ENCODE measurements at places on chromosomes 5 and 9.
A peak's percentile ranks its signal among the peaks of the same experiment; 100 is the strongest.

DNA sequence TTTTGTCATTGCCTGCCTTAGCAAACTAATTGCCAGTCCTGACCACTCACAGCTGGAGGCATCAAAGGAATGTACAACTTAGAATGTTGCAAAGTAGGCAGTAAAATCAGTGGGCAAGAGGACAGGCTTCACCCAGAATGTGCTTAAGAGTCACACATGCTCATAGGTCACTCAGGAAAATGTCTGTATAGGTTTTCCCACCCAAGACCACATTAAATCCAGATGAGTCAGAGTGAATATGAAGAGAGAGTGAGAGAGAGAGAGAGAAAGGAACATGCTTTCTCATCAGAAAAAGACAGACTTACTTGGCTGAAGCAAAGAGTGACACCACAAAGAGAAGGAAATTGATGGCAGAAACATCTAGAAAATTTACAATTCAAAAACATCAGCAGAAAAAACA is 37.9 kb downstream of the PLEKHG4B start:
- no peaks in the 10 kb centered on the region for H3K36me3 ChIP-seq
- H3K27ac ChIP-seq: no peak overlapping the region
- no peak overlapping the region for H3K4me3 ChIP-seq
- DNase-seq: no peak
- peaks cover 1% of the 10 kb centered on the region for H3K27me3 ChIP-seq

DNA sequence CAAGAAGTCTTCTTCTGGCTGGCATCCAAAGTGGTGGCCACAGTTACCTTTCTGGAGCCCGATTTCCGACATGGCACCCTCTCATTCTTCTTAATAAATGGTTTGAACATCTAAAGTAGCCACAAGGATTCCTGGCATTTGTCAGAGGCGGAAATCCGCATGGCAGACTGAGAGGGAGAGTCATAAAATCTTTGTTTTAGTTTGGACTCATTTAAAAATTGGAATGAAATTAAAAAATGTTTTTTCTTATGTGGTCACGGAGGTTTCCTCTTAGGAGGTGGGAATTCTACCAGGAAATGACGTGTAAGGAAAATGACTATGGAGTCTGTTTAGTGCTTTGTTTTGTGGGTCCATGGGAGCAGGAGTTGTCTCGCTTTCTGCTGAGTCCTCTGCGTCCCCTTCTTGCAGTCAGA is 133.0 kb upstream of the PTCH1 start:
- no peaks in the 10 kb centered on the region for H3K4me1 ChIP-seq
- no peak for DNase-seq
- no peak overlapping the region for H3K27ac ChIP-seq
- peaks cover 6% of the 10 kb centered on the region for H3K27me3 ChIP-seq
- no peaks in the 10 kb centered on the region for H3K36me3 ChIP-seq

DNA sequence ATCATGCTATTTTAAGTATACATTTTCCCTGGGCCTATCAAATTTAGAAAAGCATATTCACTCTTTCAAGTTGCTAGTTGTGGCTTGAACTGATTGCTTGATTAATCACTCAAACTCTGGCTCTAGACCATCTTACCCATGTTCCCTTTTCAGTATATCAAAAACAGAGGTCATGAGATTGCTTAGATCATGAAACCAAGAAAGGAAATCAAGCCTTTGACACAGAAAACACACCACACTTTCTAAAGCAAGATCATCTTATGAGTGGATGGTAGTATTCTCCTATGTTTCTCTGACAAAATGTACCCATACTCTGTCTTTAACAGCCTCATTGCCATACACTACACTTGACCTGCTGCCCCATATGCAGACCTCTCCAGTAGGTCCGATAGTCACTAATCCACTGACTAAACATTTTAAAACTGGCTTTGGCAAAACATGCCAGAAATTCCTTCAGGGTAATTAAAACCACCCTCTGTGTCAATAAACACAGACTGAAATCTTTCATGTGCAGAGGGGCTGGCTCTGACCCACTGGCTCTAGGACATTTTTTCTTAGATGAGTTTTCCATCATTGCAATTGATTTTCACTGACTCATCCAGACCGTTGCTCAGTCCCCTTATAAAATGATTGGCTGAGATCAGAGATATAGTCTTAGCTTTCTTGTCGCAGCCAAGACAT is 18.2 kb downstream of the PPP2R2B start:
- no peaks in the 10 kb centered on the region for H3K4me1 ChIP-seq
- DNase-seq: no peak
- H3K27ac ChIP-seq: no peak overlapping the region
- H3K36me3 ChIP-seq: no peaks in the 10 kb centered on the region
- H3K27me3 ChIP-seq: peaks cover 4% of the 10 kb centered on the region

DNA sequence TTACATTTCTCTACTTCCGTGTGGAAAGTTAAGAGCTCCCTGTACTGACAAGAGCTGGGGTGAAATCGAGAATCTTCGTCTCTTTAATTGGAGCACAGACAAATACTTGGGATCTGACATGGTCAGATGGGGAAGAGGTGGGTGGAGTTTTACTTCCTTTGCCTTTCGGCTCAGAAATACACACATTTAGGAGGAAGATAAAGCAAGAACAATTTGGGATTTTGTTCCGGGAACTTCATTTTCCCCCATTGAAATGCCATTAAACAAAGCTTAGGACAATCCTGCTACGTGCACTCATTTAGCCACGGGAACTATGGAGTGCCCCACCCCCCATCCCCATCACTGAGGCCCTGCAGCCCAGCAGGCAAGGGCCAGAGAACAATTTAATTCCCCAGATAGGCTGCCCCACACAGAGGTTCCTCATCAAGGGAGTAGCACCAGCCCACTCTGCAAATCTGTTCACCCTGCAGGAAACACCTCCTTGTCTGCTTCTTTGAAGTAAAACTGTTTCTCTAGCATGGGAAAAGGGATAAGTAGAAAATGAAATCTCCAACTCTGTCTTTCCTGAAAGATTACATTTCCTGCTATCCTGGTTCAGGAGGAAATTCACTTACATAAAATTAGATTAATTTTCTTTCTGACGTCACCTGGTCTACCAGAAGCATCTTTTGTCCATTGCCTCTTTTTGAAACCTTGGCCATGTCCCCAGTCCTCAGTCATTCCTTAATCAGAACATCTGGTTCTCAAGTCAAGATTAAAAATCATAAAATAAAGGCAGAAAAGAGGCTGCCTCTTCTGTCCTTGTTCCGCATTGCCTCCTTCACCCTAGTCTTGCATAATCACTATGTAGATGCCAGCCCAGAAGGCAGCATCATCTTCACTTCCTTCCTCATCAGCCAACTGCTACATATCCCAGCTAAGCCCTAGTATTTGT is 206.4 kb downstream of the ENC1 start:
- H3K4me3 ChIP-seq: no peak overlapping the region
- DNase-seq: no peak
- H3K27me3 ChIP-seq: peaks cover 9% of the 10 kb centered on the region
- H3K36me3 ChIP-seq: no peaks in the 10 kb centered on the region
- H3K27ac ChIP-seq: no peak overlapping the region

GRCh38 chr9:127923046-127923445 is 6.2 kb upstream of the ST6GALNAC4 start:
- peaks cover 16% of the 10 kb centered on the region for H3K27me3 ChIP-seq
- H3K36me3 ChIP-seq: peaks cover 2% of the 10 kb centered on the region
- no peak overlapping the region for H3K27ac ChIP-seq
- no peak for DNase-seq
- no peak overlapping the region for H3K4me3 ChIP-seq

GRCh38 chr5:154345255-154345952 is 100.4 kb upstream of the SAP30L start:
- DNase-seq: no peak
- H3K4me1 ChIP-seq: peaks cover 8% of the 10 kb centered on the region
- H3K4me3 ChIP-seq: no peak overlapping the region
- peaks cover 21% of the 10 kb centered on the region for H3K36me3 ChIP-seq
- no peaks in the 10 kb centered on the region for H3K27me3 ChIP-seq

DNA sequence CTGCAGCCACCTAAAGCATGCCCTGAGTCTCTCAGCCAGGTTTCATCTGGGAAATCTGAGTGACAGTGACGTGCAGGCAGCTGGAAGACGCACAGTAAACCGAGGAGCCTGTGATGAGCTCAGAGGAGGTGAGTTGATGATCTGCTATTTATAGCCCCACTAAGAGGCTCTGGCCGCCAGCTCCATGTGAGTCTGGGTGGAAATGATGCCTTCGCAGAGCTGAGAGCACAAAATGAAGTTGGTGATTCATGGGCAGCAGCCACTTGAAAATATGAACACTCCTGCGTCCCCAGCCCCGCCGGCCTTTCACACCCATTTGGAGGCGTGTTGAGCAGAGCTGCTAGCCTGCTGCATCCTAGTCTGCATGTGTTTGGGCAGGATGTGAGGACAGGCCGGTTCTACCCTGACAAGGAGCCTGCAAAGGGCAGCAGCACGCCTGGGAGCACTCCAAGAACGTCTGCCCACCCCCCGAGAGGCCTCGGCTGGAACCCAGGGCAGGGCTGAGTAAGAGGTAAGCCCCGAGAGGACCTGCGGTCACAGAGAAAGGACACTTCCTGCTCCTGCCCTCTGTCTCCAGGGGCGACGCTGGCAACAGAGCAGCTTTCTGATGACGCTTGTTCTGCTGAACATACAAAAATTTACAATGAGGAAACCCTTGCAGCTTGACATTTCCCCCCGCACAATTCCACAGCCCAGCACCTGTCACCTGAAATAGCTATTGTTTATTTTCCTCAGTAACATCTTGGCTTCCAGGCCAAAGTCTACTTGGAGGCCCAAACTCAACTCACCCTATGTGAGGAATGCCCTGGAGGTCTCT is 25.1 kb upstream of the CDKN2AIPNL start:
- peak; percentile 51 for DNase-seq
- peaks cover 26% of the 10 kb centered on the region for H3K4me1 ChIP-seq
- H3K4me3 ChIP-seq: peak overlapping the region; percentile 10
- H3K27me3 ChIP-seq: peaks cover 2% of the 10 kb centered on the region

DNA sequence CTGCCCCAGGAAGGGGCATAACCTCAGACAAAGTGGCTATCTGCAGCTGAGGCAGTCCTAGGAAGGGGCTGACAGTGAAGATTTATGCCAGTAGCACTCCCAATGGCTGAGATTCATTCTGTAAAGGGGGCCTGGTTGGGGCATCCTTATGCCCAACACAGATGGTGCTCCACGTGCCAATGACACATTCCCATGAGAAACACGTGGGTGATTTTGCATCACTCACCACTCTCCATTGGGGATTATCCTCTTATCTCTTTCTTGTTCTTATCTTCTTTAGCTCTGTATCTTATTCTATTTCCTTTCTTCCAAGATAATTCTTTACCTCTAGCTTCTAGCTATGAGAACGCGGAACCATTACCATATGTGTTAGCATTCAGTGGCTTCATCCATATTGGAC is 194.0 kb upstream of the TUT7 start:
- H3K4me1 ChIP-seq: no peaks in the 10 kb centered on the region
- H3K4me3 ChIP-seq: no peak overlapping the region
- no peaks in the 10 kb centered on the region for H3K27me3 ChIP-seq
- H3K36me3 ChIP-seq: no peaks in the 10 kb centered on the region
- no peak for DNase-seq
- H3K27ac ChIP-seq: no peak overlapping the region

Data from activated T-helper 1 cell treated with anti-CD3 and anti-CD28 coated beads, Interleukin-12 subunit alpha, Interleukin-12 subunit beta, Interleukin-2, Interleukin-4 antibody, amounts not matched to agents 30 ng/mL and 10 ng/mL and 1 ng/mL, durations not matched to agents 14 hours and 24 hours and 36 hours (primary cell).